Heart right ventricle (tissue), 16 donors: ENCODE measurements at places on chromosomes 12 and 14. TPM values are rescaled to one million over a fixed set of nuclear protein-coding genes. Genes with fewer than 3 reads are reported as not detected.

Gene HOXC4
- 0.21 TPM for total RNA-seq

Gene SERPINA9
- total RNA-seq = not detected

Gene SERPINA6
- not detected for total RNA-seq

Gene FGF23
- total RNA-seq = 0.76 TPM

Gene PPP1R36
- total RNA-seq = 0.85 TPM

Gene KRT73
- not detected for total RNA-seq

Gene RBP5
- not detected for total RNA-seq

DNA sequence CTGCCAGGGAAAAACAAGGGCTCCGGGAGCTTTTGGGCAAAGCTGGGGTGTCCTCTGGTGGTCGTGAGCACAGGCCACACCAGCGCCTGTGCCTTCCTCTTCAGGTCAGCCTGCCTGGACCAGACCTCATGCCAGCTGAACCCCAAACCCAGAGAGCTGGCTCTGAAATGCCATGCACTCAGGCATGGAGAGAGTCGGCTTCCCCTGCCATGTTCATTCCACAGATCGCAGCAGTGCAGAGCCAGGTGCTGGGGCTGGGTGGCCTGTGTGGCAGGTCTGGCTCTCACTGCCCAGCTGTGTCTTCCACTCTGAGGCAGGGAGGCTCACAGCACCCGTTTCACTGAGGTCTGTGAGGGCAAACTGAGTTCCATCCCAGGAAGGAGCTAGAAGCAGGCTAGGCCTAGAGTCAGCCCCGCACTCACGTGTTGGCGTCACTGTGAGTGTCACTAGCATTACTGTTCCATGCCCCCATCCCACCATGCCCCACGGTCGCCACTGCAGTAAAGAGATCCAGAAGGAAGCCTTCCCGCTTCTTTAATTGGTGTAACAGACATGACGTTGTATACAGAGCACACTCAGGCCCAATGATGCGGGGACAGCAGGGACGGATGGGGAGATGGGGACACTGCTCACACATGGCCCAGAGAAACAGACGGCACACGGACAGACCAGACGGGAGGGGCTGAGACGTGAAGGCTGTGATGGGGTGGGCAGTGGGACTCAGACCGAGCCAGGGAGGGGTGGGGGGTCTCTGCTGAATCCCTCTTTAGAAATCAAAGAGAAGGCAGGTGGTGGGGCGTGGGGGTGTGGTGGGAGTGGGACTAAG is 2.7 kb downstream of the ARL6IP4 start:
- H3K36me3 ChIP-seq = peaks cover 6% of the 10 kb centered on the region
- no peak overlapping the region for H3K4me3 ChIP-seq
- peak overlapping the region; percentile 60 for H3K27ac ChIP-seq
- no peaks in the 10 kb centered on the region for H3K27me3 ChIP-seq
- H3K4me1 ChIP-seq = peaks cover 49% of the 10 kb centered on the region

- H3K4me3 ChIP-seq = no peak overlapping the region
- DNase-seq = no peak
- H3K4me1 ChIP-seq = no peaks in the 10 kb centered on the region
- no peaks in the 10 kb centered on the region for H3K36me3 ChIP-seq
- no peaks in the 10 kb centered on the region for H3K27me3 ChIP-seq
These were observed 313.0 kb upstream of the RTL1 start for GRCh38 chr14:101216366-101217079.

- DNase-seq = no peak
- H3K4me1 ChIP-seq = peaks cover 20% of the 10 kb centered on the region
- H3K27me3 ChIP-seq = no peaks in the 10 kb centered on the region
- H3K4me3 ChIP-seq = no peak overlapping the region
- H3K36me3 ChIP-seq = no peaks in the 10 kb centered on the region
- no peak overlapping the region for H3K27ac ChIP-seq
These were observed 31.1 kb upstream of the GPR132 start for GRCh38 chr14:105096206-105096875.

DNA sequence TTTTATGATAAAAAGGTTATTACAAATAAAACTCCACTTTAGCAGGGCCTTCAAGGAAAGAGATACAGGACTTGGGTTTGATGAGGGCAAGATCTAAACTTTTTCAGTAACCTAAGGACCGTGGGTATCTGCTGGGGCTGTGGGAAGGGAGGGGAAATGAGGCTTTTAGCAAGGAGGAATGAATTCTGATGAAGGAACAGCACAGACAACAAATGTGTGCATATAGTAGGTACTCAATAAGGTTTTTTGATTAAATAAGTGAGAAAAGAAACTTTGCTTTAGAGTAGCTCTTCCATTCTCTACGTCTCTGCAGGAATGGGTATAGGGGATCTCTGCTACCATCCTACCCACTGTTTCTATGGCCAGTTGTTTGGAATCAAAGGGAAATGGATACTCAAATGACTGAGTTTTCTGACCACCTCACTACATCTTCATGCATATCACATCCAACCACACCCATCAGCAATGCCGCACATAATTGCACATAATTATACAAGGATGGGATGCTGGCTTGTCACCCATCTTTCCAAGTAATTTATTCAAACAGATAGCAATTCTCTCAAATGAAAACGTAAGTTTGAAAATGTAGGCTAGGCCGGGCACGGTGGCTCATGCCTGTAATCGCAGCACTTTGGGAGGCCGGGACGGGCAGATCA is 59.5 kb upstream of the GTF2A1 start:
- no peak for DNase-seq
- H3K36me3 ChIP-seq = no peaks in the 10 kb centered on the region
- H3K4me3 ChIP-seq = no peak overlapping the region
- H3K4me1 ChIP-seq = no peaks in the 10 kb centered on the region
- no peak overlapping the region for H3K27ac ChIP-seq
- no peaks in the 10 kb centered on the region for H3K27me3 ChIP-seq

- DNase-seq = no peak
- H3K27me3 ChIP-seq = no peaks in the 10 kb centered on the region
- H3K4me3 ChIP-seq = no peak overlapping the region
- H3K36me3 ChIP-seq = no peaks in the 10 kb centered on the region
- no peaks in the 10 kb centered on the region for H3K4me1 ChIP-seq
These were observed 742.8 kb upstream of the TBX3 start for GRCh38 chr12:115426732-115427131.

- no peak for DNase-seq
- H3K4me3 ChIP-seq = no peak overlapping the region
- no peaks in the 10 kb centered on the region for H3K36me3 ChIP-seq
- peak overlapping the region; percentile 3 for H3K27ac ChIP-seq
- H3K4me1 ChIP-seq = peaks cover 30% of the 10 kb centered on the region
These were observed 82.9 kb downstream of the ARF6 start for GRCh38 chr14:49975799-49976198.

DNA sequence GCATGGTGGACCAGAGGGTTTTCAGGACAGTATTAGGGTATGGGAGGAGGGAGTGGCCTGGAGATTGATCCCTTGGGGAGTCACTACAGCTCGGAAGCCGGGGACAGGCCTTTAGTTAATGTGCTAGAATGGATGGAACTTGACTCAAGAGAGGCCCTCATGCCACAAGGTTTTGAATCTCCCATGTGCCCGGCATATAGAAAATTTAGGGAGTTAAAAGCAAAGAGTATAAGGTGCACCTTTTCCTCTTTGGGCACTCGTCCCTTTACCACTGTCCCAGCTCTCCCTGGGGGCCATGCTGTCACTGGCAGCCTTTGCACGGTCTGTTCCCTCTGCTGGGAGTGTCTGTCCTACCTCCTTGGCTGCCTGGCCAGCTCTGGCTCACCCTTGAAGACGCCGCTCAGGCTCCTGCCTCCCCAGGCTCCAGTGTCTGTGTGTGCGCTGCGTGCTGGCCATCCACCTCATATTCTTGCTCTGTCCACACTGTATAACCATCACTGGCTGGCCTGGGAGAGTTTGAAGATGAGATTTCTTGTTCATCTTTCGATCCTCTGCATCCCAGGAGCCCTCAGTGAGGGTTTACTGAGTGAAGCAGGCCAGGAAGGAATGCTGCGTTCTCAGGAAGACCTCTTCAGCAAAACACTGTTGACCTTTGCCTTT is 161.3 kb downstream of the ZFP36L1 start:
- peak overlapping the region; percentile 46 for H3K27ac ChIP-seq
- H3K4me3 ChIP-seq = no peak overlapping the region
- no peak for DNase-seq
- peaks cover 69% of the 10 kb centered on the region for H3K4me1 ChIP-seq

DNA sequence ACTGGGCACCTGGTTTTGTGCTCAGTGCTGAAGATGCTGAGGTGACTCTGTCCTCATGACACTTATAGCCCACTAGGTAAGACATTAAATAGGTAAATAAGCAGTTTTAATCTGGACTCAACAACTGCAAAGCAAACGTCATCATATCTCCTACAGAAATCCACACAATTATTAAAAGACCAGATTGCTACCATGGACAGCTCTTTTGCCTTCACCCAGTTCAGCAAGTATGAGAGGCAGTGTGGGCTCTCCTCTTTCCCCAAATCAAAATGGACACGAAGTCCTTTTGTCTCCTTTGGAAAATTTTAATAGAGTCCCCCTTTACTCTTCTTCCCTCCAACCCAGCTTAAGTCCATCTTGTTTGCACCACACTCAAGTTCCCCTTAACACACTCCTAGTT is 171.1 kb downstream of the RPAP3 start:
- no peak overlapping the region for H3K27ac ChIP-seq
- DNase-seq = no peak
- H3K27me3 ChIP-seq = no peaks in the 10 kb centered on the region
- no peaks in the 10 kb centered on the region for H3K36me3 ChIP-seq
- H3K4me1 ChIP-seq = no peaks in the 10 kb centered on the region

DNA sequence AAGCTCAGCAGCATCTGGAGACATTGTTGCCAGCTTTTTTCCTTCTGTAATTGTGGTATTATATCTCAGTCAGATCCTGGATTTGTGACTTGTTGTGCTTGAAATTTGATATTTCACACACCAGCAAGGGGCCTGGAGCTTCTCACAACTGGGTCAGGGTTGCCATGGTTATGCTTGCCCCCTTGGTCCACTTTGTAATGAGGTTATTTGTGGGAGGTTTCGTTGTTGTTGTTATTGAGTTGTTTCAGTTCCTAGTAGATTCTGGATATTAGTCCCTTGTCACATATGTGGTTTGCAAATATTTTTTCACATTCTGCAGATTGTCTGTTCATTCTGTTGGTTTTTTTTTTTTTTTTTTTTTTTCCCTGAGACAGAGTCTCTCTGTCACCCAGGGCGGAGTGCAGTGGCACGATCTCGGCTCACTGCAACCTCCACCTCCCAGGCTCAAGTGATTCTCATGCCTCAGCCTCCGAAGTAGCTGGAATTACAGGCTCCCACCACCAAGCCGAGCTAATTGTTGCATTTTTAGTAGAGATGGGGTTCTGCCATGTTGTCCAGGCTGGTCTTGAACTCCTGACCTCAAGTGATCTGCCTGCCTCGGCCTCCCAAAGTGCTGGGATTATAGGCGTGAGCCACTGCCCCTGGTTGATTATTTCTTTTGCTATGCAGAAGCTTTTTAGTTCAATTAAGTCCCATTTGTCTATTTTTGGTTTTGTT is 80.6 kb upstream of the ETV6 start:
- no peaks in the 10 kb centered on the region for H3K4me1 ChIP-seq
- no peaks in the 10 kb centered on the region for H3K36me3 ChIP-seq
- H3K27me3 ChIP-seq = no peaks in the 10 kb centered on the region
- H3K4me3 ChIP-seq = no peak overlapping the region
- H3K27ac ChIP-seq = no peak overlapping the region

- no peaks in the 10 kb centered on the region for H3K4me1 ChIP-seq
- H3K36me3 ChIP-seq = no peaks in the 10 kb centered on the region
- no peaks in the 10 kb centered on the region for H3K27me3 ChIP-seq
- H3K27ac ChIP-seq = peak overlapping the region; percentile 95
- no peak for DNase-seq
- peak overlapping the region; percentile 52 for H3K4me3 ChIP-seq
These were observed 104.0 kb upstream of the BCAT1 start for GRCh38 chr12:25052914-25053211.

GRCh38 chr14:70802379-70802778 is 6.9 kb downstream of the MAP3K9 start:
- no peak overlapping the region for H3K4me3 ChIP-seq
- no peaks in the 10 kb centered on the region for H3K36me3 ChIP-seq
- H3K27ac ChIP-seq = no peak overlapping the region

- no peak for DNase-seq
- no peak overlapping the region for H3K4me3 ChIP-seq
- H3K36me3 ChIP-seq = no peaks in the 10 kb centered on the region
- peaks cover 38% of the 10 kb centered on the region for H3K4me1 ChIP-seq
These were observed 467.1 kb downstream of the RAD51B start for GRCh38 chr14:68286667-68287066.

DNA sequence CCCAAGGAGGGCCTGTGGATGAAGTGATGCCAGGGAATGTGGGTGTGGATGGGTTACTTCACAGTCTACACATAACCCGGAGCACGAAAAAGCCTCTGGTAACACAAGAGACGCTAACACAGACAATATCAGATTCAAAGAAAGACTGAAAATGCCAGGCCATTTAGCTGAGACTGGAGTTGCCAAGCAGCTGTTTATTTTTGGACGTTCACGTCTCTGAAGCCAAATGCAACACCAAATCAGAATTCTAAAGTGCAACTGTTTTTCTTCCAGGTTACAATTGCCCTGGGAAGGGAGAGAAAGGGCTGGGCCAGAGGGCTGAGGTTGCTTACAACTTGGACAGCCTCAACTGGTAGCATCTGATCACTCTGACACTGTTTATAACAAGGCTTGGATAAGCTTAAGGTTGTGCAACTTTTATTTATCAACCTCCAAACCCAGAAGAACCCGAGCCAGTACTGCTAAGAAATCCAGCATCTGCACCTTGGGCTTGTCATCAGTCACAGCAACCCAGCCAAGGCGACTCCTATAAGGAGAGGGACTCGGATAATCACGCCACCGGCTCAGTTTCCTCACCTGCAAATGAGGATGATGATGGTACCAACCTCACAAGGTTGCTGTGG is 24.8 kb downstream of the NUAK1 start:
- no peak for DNase-seq
- H3K4me3 ChIP-seq = no peak overlapping the region
- H3K27ac ChIP-seq = peak overlapping the region; percentile 84
- H3K36me3 ChIP-seq = no peaks in the 10 kb centered on the region

DNA sequence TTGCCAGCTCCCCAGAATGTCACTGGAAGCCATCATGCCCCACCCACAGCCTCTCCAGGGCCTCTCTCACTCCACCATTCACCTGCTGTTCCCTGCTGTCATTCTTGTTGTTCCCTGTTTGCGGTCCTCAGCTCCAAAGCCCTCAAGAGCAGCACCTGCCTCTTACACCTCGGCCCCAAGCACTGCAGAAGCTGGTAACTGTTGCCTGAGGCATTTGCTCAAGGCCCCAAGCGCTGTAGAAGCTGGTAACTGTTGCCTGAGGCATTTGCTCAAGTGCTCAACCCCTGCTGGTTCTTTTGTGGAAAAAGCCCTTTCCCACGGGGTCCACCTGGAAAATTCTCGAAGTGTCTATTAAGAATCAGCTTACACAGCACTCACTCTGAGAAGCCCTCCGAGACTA is 78.0 kb downstream of the ARL6IP4 start:
- no peak overlapping the region for H3K4me3 ChIP-seq
- no peaks in the 10 kb centered on the region for H3K36me3 ChIP-seq
- H3K4me1 ChIP-seq = peaks cover 74% of the 10 kb centered on the region
- peak overlapping the region; percentile 76 for H3K27ac ChIP-seq
- no peaks in the 10 kb centered on the region for H3K27me3 ChIP-seq

DNA sequence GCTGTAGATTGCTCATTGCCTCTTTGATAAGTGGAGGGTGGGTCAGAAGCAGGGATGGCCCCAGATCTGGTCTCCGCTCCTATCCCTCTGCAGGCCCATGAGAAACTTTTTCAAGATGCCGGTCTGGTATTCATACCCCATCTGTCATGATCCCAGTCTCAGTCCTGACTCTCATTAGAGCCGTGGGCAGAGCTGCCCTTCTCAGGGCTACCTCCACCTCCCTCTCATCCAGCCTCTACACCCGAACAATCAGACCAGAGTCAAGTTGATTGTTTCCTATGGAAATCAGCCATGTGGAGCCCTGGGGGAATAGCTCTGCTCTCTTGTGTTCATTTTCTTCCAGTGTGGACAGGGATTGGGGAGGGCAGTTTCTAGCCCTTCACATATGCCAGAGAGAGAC is 45.8 kb downstream of the NEUROD4 start:
- H3K36me3 ChIP-seq = no peaks in the 10 kb centered on the region
- no peak overlapping the region for H3K27ac ChIP-seq
- H3K4me3 ChIP-seq = no peak overlapping the region
- peaks cover 26% of the 10 kb centered on the region for H3K27me3 ChIP-seq
- no peaks in the 10 kb centered on the region for H3K4me1 ChIP-seq
